ENCODE measurements at places on chromosomes 12 and 14.

- DNase-seq, result no peak
These were observed 319.4 kb downstream of the SYT1 start for GRCh38 chr12:79183926-79184325.

GRCh38 chr14:88225721-88226120, 97.3 kb downstream of the KCNK10 start:
- DNase-seq, result no peak

GRCh38 chr12:63164911-63165310, 13.9 kb upstream of the AVPR1A start:
- DNase-seq, result no peak

GRCh38 chr12:109027767-109028166, 6.9 kb upstream of the SVOP start:
- no peak for DNase-seq

GRCh38 chr12:91272461-91273063, 89.9 kb upstream of the DCN start:
- DNase-seq, result no peak

DNA sequence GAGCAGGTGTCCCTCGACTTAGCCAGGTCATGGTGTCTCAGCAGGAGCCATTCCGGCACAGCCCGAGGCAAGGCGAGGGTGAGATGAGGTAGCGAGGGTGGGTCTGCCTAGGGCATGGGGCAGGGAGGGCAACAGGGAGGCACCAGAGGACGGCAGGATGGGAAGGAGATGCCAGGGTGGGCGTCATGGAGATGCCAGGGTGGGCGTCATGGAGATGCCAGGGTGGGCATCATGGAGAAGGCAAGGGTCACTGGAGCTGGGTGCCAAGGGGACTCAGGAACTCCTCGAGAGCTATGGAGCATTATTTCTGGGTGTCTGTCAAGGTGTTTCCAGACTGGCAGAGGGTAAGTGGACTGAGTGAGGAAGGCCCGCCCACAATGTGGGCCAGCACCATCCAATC, 7.4 kb downstream of the DEGS2 start:
- no peak for DNase-seq

DNA sequence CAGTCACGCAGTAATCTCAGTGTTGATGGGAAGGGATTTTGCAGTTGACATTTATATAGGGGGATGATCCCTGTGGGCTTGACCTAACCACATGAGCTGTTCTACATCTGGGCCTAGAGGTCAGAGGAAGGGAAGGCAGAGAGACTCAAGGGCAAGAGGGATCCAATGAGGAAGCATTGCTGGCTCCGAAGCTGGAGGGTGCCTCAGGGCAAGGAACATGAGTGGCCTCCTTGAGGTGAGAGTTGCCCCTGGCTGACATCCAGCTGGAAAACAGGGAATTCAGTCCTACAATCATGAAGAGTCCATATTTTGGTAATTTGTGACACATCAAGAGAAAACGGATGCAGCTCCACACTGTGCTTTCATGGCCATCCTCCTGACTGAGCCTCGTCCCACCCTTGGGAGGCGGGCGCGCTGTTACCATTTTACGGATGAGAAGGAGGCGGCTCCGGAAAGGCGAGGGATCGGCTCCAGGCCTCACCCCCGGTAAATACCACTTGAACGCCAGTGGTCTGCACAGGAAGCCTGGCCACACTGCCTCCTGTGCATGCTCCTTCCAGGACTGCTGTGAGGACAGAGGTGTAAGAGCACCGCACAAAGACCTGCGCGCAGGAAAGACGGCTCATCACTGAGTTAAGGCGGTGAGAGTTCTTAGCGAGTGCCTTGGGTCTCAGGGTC, 18.5 kb upstream of the FKBP4 start:
- no peak for DNase-seq

GRCh38 chr12:8513256-8513655, at the start of gene CLEC4D:
Gene CLEC4D, plus strand, starts transcription at chr12:8513503. Its CDS starts 230 bp downstream, at chr12:8513733.
- DNase-seq, result no peak

GRCh38 chr12:32706335-32707024, 27.4 kb downstream of the DNM1L start:
- DNase-seq, result no peak

DNA sequence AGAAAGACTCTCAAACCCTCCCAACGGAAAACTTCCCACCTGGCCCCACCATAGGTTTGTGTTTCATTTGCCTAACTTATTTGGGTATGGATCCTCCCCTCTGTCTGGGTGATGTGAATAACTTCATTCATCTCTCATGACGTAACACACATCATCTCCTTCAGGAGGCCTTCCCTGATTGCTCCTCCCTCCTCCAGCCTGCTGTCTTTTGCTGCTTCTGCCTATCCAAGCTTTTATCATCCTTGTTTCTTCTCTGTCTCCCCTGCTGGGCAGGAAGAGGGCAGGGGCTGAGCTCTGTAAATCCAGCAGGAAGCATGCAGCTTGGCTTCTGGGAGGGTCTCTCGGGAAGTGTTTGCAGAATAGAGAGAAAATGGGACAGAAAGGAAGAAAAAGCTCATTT, 766.0 kb upstream of the TBX3 start:
- no peak for DNase-seq

DNA sequence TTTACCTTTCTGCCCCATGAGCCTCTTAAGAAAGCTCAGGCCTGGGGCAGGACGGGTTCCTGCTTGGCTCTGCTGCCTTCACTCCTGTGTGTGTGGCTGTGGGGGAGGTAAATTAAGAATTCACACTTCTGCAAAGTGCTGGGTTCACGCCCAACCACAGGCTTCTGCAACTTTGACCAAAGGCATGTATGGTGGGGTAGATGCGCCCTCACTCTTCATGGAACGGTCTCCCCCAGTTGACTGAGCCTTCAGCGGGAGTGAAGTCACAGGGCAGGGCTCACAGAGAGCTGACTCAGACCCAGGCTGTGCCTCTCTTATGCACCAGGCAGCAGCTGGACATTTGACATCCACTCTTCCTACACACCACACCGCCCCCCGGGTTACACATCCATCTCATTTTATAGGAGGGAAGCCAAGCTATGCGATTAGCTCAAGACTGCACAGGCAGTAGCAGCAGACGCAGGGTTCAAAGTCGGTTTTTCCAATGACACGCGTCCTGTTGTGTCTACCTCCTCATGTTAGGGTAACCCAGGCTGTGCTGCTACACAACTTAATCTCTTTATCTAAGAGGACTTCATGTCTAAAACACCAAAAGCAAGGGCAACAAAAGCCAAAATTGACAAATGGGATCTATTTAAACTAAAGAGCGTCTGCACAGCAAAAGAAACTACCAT, 15.4 kb upstream of the BCL11B start:
- DNase-seq, result no peak

GRCh38 chr14:46840944-46841720, 189.6 kb upstream of the RPL10L start:
- no peak for DNase-seq

GRCh38 chr12:51911788-51912711, 4.7 kb downstream of the ACVRL1 start:
- no peak for DNase-seq

DNA sequence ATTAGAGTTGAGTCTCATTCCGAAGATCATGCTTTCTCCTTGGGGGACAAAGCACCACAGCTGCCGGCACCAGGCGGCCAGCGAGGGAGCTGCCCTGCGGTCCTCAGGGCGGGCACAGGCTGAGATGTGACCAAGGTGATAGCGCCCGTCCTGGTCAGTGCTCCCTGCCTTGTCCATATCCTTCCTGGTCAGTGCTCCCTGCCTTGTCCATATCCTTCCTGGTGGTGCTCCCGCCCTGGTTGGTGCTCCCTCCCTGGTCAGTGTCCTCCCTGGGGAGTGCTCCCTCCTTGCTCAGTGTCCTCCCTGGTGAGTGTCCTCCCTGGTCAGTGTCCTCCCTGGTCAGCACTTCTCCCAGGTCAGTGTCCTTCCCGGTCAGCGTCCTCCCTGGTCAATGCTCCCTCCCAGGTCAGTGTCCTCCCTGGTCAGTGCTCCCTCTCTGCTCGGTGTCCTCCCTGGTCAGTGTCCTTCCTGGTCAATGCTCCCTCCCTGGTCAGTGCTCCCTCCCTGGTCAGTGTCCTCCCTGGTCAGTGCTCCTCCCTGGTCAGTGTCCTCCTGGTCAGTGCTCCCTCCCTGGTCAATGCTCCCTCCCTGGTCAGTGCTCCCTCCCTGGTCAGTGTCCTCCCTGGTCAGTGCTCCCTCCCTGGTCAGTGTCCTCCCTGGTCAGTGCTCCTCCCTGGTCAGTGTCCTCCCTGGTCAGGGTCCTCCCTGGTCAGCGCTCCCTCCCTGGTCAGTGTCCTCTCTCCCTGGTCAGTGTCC, 92.2 kb downstream of the ADGRD1 start:
- DNase-seq, result no peak

GRCh38 chr12:50556273-50556672, 51.5 kb downstream of the DIP2B start:
- no peak for DNase-seq

DNA sequence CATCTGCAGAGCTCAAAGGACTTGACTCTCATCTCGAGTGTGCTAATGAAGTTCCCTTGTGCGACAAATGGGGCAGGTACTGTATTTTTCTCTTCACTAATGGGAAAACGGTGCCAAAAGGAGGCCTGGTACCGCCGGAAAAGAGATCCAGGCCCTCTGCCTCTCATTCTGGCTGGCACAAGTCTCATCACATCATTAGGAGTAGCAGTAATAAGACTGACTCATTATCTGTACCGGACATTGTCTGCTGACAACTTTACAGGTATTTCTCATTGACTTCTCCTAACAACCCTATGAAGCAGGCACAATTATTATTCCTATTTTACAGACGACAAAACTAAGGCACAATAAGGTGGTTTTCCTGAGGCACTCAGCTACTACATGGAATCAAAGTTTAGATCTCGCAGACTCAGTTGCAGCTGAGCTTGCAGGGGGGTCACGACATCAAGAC, 668 bp downstream of the APPL2 start:
- no peak for DNase-seq

DNA sequence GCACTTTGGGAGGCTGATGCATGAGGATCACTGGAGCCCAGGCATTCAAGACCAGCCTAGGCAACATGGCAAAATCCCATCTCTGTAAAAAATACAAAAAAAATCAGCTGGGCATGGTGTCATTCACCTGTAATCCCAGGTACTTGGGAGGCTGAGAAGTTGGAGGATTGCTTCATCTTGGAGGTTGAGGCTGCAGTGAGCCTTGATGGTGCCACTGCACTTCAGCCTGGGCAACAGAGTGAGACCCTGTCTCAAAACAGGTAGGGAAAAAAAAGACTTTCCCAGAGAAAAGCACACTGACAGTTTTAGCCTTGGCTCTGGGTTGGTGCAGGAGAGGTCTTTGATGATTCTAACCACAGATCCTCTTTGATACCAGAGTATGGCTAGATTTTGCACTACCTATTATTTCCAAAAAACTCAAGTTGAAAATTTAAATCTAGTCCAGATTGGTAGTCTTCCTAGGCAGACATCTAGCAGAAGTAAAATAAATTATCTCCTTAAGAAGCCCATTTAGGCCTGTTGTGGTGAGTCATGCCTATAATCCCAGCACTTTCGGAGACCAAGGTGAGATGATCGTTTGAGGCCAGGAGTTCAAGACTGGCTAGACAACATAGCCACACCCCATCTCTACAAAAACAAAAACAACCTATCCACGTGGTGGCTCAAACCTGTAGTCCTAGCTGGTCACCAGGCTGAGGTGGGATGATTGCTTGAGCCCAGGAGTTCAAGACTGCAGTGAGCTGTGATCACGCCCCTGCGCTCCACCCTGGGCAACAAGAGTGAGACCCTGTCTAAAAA, 18.6 kb downstream of the LARP4 start:
- no peak for DNase-seq

GRCh38 chr14:78785265-78785664, 615.1 kb downstream of the NRXN3 start:
- DNase-seq, result no peak

DNA sequence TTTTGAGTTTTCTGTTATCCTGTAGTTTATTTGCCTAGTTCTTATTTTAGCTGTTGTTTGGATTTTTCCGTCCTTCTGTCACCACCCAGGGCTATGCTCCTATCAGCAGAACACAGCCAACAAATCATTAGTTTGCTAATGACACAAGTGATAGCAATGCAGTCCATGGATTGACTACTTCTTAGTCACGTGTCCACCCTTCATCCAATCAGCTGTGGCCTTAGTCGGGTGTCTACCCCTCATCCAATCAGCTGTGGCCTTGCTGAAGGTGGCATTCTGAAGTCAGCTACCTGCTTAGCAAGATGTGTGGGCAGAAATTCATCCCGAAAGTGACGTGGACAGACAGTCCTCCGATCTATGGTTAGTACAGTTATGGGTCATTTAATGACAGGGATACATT, 182.3 kb downstream of the GALC start:
- no peak for DNase-seq

GRCh38 chr12:6553051-6553868, 2.6 kb downstream of the IFFO1 start:
- no peak for DNase-seq

DNA sequence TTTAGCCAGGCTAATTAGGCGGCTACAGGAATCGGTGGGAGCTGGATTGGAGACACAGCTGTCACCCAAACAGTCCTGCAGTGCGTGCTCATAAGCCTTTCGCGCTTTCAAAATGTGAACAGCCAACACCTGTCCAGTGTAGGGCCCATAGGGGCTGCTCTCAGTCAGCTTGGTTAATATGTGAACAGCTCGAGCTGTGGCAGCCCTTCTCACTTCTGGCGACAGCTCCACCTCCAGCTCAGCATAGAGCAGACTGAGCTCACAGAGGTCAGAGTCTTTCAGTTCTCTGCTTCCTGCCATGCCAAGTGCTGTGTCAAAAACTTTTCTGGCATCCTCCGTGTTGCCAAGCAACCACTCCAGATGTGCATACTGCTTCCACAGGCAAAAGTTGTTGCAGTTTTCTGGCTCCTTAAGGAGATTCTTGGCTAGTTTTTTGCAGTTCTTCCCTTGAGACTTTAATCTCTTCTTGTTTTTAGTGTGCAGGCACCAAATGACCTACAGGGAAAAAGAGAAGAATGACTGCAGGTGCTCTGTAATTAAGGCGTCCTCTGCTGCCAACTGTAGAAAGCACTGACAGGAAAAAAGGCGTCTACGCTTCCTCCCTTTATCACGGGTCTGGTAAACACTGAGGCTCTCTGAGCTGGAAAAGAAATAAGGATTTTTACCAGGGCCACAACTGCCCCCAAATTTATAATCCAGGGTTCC, 32.5 kb downstream of the PSMC1 start:
- DNase-seq, result no peak
